Activated T-cell treated with anti-CD3 and anti-CD28 coated beads, Interleukin-2, amount 50 U/mL, for 72 hours (primary cell): ENCODE measurements at places on chromosomes 5 and 9. TPM values are rescaled to one million over a fixed set of nuclear protein-coding genes. Genes with fewer than 3 reads are reported as not detected.

- H3K27me3 ChIP-seq, result no peaks in the 10 kb centered on the region
- peak overlapping the region; percentile 23 for H3K27ac ChIP-seq
- no peak for DNase-seq
Observed at GRCh38 chr5:79699763-79700400, 10.2 kb downstream of the CMYA5 start.

DNA sequence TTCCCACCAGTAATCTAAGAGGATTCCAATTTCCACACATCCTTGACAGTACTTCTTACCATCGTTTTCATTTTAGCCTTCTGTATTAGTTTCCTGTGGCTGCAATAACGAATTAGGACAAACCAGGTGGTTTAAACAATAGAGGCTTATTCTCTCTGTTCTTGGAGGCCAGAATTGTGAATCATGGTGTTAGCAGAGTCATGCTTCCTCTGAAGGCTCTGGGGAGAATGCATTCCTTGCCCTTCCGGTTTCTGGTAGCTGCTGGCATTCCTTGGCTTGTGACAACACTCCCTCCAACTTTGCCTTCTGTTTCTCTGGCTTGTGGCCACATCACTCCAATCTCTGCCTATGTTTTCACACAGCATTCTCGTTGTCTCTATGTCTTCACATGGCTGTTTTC, 23.5 kb downstream of the RIGI start:
- DNase-seq, result no peak
- H3K27ac ChIP-seq, result no peak overlapping the region
- peaks cover 10% of the 10 kb centered on the region for H3K36me3 ChIP-seq
- no peak overlapping the region for H3K4me3 ChIP-seq
- H3K27me3 ChIP-seq, result no peaks in the 10 kb centered on the region
- H3K4me1 ChIP-seq, result no peaks in the 10 kb centered on the region

DNA sequence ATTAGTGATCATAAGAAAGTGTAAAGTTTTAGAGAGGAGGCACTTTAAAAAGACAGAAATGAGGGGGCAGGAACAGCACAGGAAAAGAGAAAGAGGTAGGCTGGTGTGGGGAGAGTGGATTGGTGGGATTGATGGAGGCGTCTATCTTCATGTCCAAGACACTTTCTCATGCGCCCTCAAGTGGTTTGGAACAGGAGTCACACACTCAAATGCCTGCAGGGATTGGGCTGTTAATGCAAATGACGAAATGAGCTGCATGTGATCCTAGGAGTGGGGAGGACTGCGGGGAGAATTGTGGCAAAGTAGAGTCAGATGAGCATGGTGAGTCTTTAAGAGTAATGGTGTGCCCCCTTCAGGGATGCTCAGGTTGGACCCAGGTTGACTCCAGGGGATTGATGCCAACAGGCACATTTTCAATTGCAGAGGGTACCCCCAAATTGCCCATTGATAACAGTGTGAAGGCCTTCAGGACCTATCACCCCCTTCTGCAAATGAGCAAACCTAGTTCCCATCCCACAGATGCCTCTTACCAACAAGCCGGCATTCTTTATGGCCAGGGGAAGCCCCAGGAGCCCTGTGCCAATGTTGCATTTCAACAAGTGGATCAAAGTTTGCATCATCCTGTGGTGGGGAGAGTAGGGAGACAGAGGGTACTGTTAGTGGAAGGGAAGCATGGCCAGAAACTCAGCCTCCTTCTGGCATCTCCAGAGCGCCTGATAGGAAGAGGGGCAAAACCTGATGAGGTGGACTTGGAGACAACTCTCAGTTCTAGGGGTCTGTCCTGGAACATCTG, 5.3 kb downstream of the SLC36A3 start:
- no peak overlapping the region for H3K27ac ChIP-seq
- peaks cover 44% of the 10 kb centered on the region for H3K27me3 ChIP-seq
- peaks cover 15% of the 10 kb centered on the region for H3K4me1 ChIP-seq
- H3K4me3 ChIP-seq, result no peak overlapping the region
- H3K36me3 ChIP-seq, result no peaks in the 10 kb centered on the region

GRCh38 chr9:126809068-126809467, 4.2 kb downstream of the ZBTB43 start:
- H3K27ac ChIP-seq, result no peak overlapping the region
- H3K4me1 ChIP-seq, result peaks cover 28% of the 10 kb centered on the region
- DNase-seq, result no peak
- no peaks in the 10 kb centered on the region for H3K27me3 ChIP-seq
- H3K4me3 ChIP-seq, result no peak overlapping the region
- peaks cover 28% of the 10 kb centered on the region for H3K36me3 ChIP-seq

DNA sequence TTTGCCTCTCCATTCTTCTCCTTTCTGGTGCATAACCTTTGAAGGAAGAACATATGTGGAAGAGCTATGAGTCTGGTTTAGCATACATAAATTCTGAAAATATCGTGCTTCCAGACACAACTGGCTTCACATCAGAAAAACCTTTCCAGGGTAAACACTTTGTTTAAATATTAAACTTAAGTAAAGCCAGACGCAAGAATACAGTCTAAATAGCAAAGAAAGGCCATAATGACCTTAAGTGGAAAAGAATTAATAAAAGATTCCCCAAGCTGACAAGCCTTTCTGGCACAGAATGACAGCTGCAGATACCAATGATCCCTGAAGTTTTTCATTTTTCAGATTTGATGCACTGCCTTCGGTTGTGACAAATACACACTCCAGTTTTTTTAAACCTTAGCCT, 13.5 kb upstream of the TSSK1B start:
- DNase-seq, result no peak
- no peak overlapping the region for H3K27ac ChIP-seq
- H3K27me3 ChIP-seq, result peaks cover 6% of the 10 kb centered on the region
- H3K36me3 ChIP-seq, result no peaks in the 10 kb centered on the region

- peaks cover 12% of the 10 kb centered on the region for H3K27me3 ChIP-seq
- H3K4me1 ChIP-seq, result no peaks in the 10 kb centered on the region
- H3K36me3 ChIP-seq, result no peaks in the 10 kb centered on the region
Observed at GRCh38 chr5:37814699-37815098, 25.1 kb downstream of the GDNF start.

The DELE1 gene
- total RNA-seq, result 52.2 TPM

The GNAQ gene
- total RNA-seq, result 22.7 TPM

- no peak overlapping the region for H3K4me3 ChIP-seq
- no peaks in the 10 kb centered on the region for H3K36me3 ChIP-seq
- H3K27me3 ChIP-seq, result peaks cover 6% of the 10 kb centered on the region
- no peak for DNase-seq
Observed at GRCh38 chr5:147534172-147534951, 24.5 kb upstream of the DPYSL3 start.

DNA sequence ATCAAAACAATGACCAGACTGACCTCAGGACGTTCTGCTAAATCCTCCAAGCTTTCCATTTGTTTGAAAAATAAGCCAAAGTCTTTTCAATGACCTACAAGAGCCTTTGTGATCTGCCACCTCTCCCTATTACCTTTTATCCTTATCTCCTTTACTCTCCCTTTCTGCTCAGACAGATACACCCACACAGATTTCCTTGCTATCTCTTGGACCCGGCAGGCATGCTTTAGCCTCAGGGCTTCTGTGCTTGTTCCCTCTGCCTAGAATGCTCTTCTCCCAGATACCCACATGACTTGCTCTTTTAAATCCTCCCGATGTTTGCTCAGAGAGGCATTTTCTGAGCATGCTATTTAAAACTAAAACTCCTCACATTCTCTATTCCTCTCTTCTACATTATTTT, 8.9 kb upstream of the ELOVL7 start:
- H3K4me3 ChIP-seq, result no peak overlapping the region
- no peaks in the 10 kb centered on the region for H3K27me3 ChIP-seq
- no peak overlapping the region for H3K27ac ChIP-seq
- no peaks in the 10 kb centered on the region for H3K4me1 ChIP-seq
- no peak for DNase-seq
- H3K36me3 ChIP-seq, result no peaks in the 10 kb centered on the region

The SLC34A3 gene
- 0.14 TPM for total RNA-seq

GRCh38 chr9:84621811-84622210, 47.7 kb upstream of the NTRK2 start:
- no peaks in the 10 kb centered on the region for H3K4me1 ChIP-seq
- no peaks in the 10 kb centered on the region for H3K27me3 ChIP-seq
- no peak for DNase-seq
- no peak overlapping the region for H3K4me3 ChIP-seq
